ENCODE measurements at places on chromosomes 11 and 22.
A peak's percentile ranks its signal among the peaks of the same experiment; 100 is the strongest.

DNA sequence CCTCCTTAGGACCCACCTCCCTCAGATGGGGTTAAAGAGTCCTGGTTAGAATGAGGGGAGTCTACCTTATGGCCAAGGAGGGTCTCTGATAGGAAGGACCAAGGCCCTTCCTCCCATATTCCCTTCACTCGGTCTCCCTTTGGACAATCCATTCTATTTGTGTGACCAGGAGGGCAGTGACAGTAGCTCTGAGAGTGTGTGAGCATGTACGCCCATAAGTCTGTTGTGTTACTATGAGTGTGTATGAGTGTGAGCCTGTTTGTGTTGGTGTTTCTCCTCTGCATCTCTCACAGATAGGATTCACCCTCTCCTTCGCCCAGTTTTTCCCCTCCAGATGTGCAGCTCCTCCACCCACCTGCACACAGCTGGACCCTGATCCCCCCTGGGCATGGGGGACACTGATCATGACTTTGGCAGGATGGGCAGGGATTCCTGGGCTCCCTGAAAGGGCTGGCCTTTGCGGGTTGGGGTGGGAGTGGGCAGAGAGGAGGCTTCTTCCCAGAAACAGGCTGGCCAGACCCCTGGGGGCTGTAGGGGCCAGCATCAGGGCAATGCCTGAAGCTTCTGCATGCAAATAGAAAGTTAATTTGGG lies 14.5 kb downstream of the PHLDB1 start:
- DNase-seq: no peak

DNA sequence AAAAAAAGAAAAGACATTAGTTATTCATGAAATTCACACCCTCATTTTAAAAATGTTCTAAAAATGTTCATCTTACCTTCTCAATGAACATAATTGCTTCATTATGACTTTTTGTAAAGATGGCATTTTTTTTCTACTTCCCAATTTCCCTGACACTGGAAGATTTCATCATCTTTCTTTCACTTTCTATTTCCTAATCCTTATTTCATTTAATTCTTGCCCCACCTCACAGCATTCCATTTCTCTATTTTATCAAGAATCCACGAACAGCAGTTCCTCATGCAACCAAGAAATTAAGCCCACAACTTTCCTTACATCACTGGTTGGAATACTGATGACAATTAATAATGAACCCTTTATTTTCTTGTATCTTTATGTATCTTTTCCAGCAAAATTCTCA lies 1.9 kb downstream of the PATL1 start:
- DNase-seq: no peak

DNA sequence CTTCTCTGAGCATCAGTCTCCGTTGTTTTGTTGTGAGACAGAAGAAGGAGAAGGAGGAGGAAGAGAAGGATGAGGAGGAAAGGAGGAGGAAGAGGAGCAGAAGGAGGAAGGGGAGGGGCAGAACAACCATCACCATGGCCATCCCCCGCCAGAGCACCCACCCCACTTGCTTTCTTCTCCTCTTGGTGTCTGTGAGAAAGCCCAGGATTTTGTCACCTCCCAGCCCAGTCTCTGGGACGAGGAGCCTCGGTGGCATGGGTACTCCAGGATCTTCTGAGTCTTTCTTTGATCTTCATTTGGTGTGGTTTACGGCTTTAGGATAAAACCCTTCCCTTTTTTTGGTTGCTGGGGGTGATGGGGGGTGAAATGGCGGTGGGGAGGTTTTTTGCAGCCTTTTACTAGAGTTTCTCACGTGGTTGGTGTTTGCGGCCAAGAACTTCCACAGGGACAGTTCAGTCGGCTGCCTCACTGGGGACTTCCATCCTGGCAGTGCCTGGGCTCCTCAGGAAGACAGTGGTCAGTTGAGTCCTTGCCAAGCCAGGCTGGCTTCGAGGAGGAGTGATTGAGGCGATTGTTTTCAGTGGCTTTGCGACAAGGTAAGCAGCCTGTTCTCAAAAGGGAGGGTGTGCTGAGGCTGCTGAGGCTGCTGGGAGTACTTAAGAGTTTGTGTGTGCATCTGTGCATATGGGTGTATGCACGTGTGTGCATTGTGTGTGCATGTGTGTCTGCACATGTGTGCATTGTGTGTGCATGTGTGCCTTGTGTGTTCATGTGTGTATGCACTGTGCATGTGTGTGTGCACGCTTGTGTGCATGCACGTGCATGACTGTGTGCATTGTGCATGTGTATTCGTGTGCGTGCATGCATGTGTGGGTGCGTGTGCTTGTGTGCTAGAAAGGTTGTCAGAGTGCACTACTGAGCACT lies 567.5 kb downstream of the TBC1D22A start:
- DNase-seq: no peak

DNA sequence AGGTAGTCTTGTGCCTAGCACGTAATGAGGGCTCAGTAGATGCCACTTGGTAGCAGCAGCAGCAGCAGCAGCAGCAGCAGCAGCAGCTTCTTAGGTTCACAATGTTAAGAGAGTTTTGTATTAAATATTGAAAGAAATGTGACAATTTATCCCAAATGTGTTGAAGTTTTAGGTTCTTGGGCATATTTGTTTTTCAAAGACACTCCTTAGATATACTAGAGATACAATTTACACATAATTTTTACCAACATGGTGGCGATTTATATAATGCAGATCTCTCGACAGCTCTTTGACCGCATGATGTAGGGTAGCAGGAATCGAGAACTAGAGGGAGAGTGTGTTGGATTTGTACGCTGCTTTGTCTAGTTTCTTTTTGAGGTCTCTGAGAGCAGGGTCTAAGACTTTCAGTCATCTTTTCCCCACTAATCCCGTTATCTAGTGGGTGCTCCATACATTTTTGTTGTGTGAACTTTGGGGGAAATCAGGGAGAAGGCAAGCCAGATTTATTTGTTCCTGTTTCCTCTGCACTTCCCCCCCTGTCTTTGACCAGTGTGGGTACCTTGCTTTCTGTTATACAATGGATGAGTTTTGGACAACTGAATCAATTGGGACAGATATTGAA lies 1.4 kb downstream of the FDX1 start:
- DNase-seq: no peak

- no peak for DNase-seq
These were observed 29.5 kb downstream of the TEF start for GRCh38 chr22:41411021-41411851.

DNA sequence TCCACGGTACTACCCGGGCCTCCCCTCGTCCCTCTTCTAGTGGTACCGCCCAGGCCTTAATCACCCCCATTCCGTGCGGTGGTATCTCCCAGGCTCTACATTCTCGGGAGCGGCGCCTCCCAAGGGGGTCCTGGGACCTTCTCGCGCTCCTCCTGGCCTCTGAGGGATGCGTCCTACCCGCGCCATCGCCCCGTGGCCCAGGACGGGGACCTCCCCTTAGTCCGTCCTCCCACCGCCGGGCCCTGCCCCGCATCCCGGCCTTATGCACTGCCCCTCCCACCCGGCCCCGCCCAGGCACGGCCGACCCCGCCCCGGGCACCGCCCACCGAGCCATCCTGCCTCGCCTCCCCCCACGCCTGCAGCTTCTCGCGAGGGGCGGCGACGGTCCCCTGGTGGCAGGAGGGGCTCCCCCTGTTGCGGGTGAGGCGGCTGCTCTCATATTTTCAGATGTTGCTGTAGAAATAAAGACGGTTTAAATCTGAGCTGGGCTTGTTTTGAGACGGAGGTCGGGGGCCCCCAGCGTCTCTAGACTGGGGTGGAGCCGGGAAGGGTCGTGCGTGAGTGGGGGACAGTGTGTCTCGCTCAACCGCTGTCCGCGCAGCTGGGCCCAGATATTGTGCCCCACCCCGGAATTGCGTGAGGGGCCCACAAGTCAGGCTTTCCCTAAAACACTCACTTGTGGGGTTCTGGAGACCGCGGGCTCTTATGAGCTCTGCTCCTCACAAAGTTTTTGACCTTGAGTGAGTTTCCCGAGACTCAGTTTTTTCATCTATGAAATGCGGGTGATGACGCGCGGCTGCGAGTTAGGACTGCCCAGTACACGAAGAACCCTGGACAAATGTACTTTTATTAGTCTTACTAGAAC lies 828 bp upstream of the RAB1B start:
- DNase-seq: peak; percentile 48

DNA sequence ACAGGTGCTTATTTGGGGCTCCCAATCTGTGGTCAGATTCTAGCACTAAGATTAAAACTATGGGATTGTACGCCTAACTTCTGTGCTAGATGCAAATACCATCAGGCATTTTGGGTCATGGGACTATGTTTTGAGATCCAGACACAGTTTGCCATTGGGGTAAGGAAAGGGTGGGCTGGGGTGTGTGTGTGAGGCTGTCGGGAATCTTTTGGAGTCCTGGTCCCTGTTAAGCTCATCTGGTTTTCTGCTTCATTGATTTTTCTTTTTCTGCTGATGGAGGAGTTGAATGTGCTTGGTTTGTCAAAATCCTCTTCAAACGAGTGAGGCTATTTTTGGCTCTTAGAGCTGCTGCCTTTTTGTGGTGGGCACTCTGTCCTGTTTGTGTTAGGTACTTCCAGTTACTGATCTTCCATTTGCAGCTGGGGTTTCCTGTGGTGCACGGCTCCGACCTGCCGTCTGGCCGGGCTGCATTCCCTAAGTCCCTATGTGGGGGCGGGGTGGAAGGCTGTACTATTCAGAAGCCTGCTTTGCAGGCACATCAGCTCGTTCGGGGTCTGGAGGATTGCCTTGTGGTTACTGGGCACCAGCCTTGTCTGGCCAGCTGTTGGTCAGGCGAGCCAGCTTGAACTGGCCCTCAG lies 2.9 kb downstream of the BCR start:
- no peak for DNase-seq

GRCh38 chr11:118519549-118519948 lies 7.7 kb upstream of the TTC36 start:
- no peak for DNase-seq

DNA sequence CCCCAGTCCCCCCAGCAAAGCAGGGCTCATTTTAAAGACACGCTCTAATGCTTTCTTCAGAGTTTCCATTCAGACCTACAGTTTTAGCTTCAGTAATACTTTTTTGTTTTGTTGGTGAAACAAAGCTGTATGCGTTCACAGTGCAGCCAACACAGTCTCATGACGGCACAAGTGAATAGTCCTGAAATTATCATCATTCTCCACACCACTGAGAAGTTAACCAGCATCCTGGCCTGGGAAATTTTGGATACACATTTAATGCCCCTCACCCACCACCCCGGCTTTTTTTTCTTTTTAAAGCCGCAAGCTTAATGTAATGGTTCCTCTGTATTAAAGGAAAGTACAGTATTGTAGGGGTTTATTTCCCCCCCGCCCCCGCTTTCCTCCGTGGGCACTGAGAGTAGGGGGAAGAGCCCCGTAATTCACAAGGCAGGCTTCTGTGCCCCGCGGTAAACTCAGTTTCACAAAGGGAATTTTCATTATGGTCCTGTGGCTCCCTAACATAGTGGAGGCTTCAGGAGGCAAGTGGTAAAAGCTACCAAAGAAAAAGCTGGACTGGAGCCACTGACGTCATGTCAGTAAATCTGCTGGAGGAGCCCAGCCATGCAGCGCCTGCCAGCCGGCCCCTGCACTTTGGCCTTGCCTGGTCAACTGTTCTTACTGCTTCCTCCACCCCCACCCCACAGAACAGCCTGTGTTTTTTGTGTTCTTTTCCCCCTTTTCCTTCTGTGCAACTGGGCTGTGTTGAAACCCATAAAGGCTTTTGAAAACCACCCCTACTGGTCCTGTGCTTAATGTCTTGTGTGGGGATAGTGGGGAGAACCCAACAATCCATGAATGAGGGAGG lies 18.2 kb downstream of the TEAD1 start:
- DNase-seq: peak; percentile 89

Data from HFF-Myc (cell line).